ENCODE measurements at places on chromosomes 6 and 20. TPM values are rescaled to one million over a fixed set of nuclear protein-coding genes. Genes with fewer than 3 reads are reported as not detected.

- no peak for DNase-seq
- H3K27ac ChIP-seq: no peak overlapping the region
- H3K4me1 ChIP-seq: no peaks in the 10 kb centered on the region
- H3K4me3 ChIP-seq: no peak overlapping the region
- H3K36me3 ChIP-seq: no peaks in the 10 kb centered on the region
- H3K27me3 ChIP-seq: no peaks in the 10 kb centered on the region
Observed at GRCh38 chr6:129212081-129212480, 329.1 kb downstream of the LAMA2 start.

Gene GDAP1L1
- not detected for total RNA-seq

GRCh38 chr6:76861403-76861802 is 601.9 kb downstream of the HTR1B start:
- peak; percentile 38 for DNase-seq
- no peak overlapping the region for H3K27ac ChIP-seq
- no peaks in the 10 kb centered on the region for H3K36me3 ChIP-seq
- no peak overlapping the region for H3K4me3 ChIP-seq

DNA sequence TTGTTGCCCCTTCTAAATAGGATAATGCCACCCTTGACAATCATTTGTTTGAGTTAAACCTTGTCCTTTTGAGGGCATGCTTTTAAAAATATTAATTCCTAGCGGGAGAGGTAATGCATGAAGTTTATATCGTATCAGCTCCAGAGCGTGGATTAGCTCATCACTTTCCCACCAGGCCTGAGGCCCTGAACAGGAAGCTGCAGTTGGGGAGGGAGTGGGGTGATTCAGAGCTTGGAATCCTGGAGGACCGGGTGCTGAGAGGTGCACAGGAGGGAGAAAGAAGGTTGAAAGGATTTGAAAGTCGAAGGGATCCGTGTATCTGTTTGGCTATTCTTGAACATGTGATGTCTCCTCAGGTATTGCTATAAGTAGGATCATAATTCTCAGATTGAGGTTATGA is 25.0 kb downstream of the ZDHHC14 start:
- DNase-seq: no peak
- H3K27me3 ChIP-seq: no peaks in the 10 kb centered on the region
- no peak overlapping the region for H3K4me3 ChIP-seq
- H3K36me3 ChIP-seq: no peaks in the 10 kb centered on the region

DNA sequence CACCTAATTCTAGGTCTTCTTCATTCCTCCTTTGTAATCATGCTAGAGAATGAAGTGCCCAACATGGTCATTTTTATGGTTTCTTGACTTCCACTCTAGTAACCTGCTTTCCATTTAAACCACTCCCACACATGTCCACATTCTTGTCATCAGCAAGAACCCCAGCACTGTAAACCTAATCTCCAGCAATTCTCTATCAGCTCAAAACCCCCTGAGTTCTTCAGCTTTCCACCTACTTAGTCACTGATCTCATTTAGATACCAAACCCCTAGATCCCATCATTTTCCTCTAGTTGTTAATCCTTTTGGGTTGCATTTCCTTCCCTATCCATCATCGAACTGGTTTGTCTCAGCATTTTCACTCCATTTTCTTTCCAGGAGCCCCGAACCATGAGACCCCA is 49.7 kb downstream of the GOPC start:
- no peaks in the 10 kb centered on the region for H3K36me3 ChIP-seq
- H3K27me3 ChIP-seq: no peaks in the 10 kb centered on the region
- no peak overlapping the region for H3K27ac ChIP-seq
- H3K4me3 ChIP-seq: no peak overlapping the region

Gene ULBP1
- total RNA-seq: not detected

Gene SYCP2
- total RNA-seq: 3.6 TPM

GRCh38 chr6:111072801-111073360 is 14.4 kb upstream of the SLC16A10 start:
- H3K36me3 ChIP-seq: no peaks in the 10 kb centered on the region
- DNase-seq: no peak
- H3K4me1 ChIP-seq: peaks cover 11% of the 10 kb centered on the region
- H3K27ac ChIP-seq: no peak overlapping the region

Gene LINC00237
- total RNA-seq: not detected

Gene FAM83B
- 3.4 TPM for total RNA-seq

DNA sequence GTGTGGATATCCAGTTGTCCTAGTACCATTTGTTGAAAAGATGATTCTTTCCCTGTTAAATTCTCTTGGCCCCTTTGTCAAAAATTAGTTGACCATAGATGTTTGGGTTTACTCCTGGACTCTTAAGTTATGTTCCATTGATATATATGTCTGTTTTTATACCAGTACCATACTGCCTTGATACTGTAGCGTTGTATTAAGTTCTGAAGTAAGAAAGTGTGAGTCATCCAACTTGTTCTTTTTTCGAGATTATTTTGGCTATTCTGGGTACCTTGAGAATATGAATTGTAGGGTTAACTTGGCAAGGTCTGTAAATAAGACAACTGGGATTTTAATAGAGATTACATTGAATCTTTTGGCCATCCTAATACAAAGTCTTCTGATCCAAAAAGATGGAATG is 26.5 kb downstream of the PANK2 start:
- peaks cover 10% of the 10 kb centered on the region for H3K36me3 ChIP-seq
- H3K4me1 ChIP-seq: no peaks in the 10 kb centered on the region
- H3K27me3 ChIP-seq: no peaks in the 10 kb centered on the region
- H3K4me3 ChIP-seq: no peak overlapping the region
- H3K27ac ChIP-seq: no peak overlapping the region

Measured in body of pancreas (tissue), 4 donors.